Left lobe of liver (tissue), 2 donors: ENCODE measurements at places on chromosomes 16 and 17. TPM values are rescaled to one million over a fixed set of nuclear protein-coding genes. Genes with fewer than 3 reads are reported as not detected.

CTRB1 gene
- 9.7 TPM for total RNA-seq

TMEM100 gene
- total RNA-seq = 7.0 TPM

KRTAP4-1 gene
- not detected for total RNA-seq

SHISA9 gene
- total RNA-seq = 0.05 TPM

MPDU1 gene
- 49.4 TPM for total RNA-seq

CDR2L gene
- 1.2 TPM for total RNA-seq

CRK gene
- total RNA-seq = 33.7 TPM

SDR42E2 gene
- not detected for total RNA-seq

HIC1 gene
- total RNA-seq = 9.9 TPM

LPO gene
- not detected for total RNA-seq

RNF227 gene
- 0.23 TPM for total RNA-seq

NLE1 gene
- 6.8 TPM for total RNA-seq

ABCC6 gene
- 128 TPM for total RNA-seq

LIMD2 gene
- total RNA-seq = 5.8 TPM

IL21R gene
- total RNA-seq = 0.33 TPM

DRC3 gene
- 1.3 TPM for total RNA-seq

TMIGD1 gene
- total RNA-seq = not detected

STH gene
- not detected for total RNA-seq

CALB2 gene
- total RNA-seq = not detected

CA10 gene
- total RNA-seq = not detected

OTOA gene
- 0.10 TPM for total RNA-seq

KRT28 gene
- total RNA-seq = not detected

NPIPB12 gene
- total RNA-seq = 44.2 TPM

YWHAE gene
- total RNA-seq = 174 TPM

C17orf50 gene
- total RNA-seq = not detected

TTLL6 gene
- not detected for total RNA-seq

SMTNL2 gene
- not detected for total RNA-seq
